ENCODE measurements at places on chromosomes 16 and 17.

DNA sequence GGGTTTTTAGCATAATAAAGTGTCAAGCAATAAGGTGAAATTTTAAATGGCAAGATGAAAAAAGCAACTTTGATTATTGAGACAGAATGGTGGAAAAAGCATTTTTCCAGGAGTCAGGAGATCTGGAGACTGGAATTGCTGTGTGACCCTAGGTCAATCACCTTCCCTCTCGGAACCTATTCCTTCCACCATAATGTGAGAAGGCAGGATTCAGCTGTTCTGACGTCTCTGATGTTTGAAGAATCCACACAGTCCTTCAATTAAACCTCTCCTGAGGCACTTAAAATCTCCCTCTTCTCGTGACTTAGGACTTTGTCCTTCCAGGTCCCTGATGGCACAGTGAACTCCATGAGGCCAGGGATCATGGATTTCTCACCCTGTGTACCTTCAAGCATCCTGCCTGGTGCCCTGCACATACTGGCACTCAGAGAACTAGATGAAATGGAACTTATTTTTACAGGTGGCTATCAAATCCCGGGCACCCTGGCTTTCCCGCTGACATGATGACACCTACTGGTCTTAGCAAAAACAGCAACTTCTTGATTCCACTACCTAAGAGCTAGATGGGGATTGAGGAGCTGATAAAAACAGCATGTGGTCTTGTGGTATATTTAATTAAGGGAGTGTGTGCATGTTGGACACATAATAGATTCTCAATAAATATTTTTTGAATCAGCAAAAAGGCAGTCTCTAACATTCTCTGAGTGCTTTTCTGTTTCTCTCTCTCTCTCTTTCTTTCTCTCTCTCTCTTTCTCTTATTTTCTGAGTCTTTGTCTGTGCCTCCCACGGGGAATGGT lies 2.3 kb upstream of the CCDC182 start:
- DNase-seq = peak; percentile 42

GRCh38 chr16:49049191-49049590 lies 232.4 kb downstream of the CBLN1 start:
- DNase-seq = no peak

DNA sequence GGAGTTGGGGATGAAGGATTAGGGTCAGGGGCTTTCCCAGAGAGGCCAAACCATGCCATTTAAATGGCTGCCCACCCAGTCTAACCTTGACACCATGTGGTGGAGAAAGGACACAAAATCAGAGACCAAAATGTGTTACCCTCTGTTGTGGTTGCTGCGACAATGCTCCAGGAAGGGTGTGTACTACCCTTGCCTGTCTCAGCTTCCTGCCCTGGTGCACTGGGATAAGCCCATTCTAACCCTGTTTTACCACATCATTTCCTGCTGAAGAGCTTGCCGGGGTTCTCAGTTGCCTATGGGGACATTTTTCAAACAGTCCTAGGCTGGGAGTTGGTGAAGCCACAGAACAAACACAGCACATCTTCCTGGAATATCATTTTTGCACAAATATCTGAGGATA lies 4.9 kb downstream of the OR4D1 start:
- peak; percentile 76 for DNase-seq

- peak; percentile 32 for DNase-seq
Measured at GRCh38 chr16:71358464-71358998, at the start of gene CALB2. Gene CALB2 (plus strand): TSS chr16:71358723. CDS start chr16:71358793, 70 bp downstream.

DNA sequence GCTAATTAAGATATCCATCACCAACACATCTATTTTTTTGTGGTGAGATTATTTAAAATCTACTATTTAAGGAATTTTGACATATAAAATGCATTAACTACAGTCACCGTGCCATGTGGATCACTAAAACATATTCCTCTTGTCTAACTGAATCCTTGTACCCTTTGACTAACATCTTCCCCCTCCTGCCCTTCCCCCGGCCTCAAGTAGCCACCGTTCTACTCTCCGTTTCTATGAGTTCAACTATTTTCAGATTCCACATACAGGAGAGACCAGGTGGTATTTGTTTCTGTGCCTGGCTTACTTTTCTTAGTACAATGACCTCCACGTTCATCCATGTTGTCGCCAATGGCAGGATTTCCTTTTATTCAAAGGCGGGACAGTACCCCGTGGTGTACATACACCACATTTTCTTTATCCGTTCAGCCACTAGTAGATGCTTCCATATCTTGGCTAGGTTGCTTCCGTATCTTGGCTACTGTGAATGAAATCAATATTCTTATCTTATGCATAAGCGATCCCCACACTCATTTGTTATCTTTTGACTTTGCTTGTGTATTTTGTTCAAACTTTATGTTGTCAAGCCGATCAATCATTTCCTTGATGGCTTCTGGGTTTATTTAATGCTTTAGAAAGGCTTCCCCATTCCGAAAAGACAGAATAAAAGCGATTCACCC lies 134.7 kb downstream of the KCNJ12 start:
- DNase-seq = no peak

GRCh38 chr17:27539794-27540317 lies 83.6 kb downstream of the KSR1 start:
- DNase-seq = no peak

DNA sequence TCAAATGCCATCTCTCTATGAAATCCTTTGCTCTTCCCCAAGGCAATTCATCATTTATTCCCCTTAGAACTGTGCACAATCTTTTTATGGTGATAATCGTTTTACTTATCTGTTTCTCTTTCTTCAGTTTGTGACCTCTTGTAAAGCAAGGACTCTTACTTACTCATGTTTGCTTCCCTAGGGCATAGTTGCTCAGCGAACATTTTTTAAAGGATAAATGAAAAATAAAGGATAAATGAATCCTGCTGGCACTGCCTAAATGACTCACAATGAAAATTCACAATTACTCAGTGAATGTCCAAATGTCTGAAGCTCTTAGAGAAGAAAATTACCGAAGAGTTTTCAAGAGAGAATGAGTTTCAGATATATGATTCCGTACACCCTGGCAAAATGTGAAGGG lies 671.7 kb downstream of the CDH11 start:
- DNase-seq = no peak

DNA sequence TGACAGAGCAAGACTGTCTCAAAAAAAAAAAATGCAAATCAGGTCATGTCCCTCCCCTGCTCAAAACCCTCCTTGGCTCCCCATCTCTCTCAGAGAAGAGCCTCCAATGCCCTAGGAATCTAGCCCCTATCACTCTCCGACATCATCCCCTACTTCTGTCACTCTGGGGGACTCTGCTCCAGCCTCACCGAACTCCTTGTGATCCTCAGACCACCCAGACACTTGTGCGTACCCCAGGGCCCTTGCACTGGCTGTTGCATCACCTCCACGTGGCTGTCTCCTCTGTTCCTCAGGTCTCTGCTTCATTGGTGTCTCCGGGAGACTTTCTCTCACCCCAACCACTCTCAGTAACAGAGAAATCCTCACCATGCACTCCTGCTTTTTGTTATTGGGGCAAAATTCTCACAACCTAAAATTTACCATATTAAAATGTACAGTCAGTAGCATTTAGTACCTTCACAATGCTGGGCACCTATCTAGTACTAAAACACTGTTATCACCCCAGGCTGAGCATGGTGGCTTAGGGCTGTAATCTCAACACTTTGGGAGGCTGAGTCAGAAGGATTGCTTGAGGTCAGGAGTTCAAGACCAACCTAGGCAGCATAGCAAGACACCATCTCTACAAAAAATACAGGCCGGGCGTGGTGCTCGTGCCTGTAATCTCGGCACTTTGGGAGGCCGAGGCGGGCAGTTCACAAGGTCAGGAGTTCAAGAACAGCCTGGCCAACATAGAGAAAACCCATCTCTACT lies 15.2 kb downstream of the PLA2G10 start:
- no peak for DNase-seq

DNA sequence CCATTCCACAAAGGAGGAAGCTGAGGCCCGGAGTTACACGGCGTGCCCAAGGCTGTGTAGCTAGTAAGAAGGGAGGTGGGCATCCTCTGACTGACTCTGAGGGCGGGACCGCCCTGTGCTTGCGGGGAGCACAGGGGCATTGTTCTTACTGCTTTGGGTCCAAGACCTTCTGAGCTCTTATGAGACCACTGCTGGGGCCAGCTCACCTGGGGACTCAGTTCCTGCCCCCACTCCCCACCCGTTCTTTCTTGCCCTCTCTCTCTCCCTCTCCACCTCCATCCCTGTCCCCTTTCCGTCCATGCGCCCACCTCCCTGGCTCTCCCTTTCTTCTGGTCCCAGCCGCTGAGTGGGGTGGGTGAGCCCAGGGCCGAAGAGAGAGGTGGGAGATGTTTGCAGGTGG lies 19.6 kb downstream of the CCR7 start:
- DNase-seq = no peak

GRCh38 chr17:29778956-29779811 lies 150.8 kb downstream of the SSH2 start:
- peak; percentile 72 for DNase-seq

DNA sequence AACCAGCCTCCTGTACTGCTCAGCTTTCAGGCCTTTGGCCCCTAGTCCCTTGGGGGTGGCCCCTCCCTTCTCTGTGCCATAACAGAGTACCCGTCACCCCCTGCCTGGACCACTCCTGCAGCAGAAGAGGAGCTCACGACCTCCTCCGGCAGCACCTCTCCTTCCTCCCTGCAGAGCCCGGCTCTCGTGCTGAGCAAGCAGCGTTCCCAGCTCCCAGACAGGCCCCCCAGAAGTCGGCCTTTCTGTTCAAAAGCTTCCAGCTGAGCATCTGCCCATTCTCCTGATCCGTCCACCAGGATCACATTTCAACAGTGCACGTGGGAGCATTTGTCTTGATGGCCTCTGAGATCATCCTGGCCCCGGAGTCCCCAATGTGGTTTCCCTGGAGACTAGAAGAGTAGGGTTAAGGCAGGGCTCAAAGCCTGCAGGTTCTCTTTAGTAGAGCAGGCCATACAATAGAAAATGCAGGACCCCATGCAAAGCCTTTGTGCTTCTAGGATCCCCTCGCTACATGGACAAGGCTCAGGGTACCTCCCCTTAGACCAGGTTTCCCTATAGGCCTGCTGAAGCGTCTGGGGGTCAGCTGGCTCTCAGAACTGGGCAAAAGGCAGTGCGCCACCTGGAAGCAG lies 35.6 kb downstream of the NLRC3 start:
- DNase-seq = no peak

DNA sequence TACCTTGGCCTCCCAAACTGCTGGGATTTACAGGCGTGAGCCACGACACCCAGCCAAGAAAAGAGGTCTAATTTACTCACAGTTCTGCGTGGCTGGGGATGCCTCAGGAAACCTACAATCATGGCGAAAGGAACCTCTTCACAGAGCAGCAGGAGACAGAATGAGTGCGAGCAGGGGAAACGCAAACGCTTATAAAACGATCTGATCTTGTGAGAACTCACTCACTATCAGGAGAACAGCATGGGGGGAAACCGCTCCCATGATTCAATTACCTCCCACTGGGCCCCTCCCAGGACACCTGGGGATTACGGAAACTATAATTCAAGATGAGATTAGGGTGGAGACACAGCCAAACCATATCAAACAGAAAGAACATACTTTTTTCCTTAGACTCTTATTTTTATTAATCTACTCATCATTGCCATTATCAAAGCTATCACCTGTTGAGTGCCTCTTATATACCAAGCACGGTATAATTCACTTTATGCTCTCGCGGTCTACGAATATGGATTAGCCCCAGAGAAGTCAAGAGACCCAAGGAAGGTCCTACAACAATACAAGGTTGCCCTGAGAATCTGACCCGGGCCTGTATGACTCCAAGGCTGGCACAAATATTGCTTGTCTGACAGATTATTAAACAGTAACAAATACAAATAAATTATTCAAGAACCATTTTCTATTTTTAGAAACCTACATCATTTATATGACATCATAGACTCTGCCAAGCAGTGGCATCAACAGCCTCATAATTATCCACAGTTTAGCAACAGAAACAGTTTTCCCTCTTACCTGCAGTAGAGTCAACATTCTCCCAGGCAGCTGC lies 2.4 kb downstream of the POLR3K start:
- DNase-seq = no peak

GRCh38 chr16:4515611-4516233 lies 22.9 kb downstream of the CDIP1 start:
- peak; percentile 54 for DNase-seq

DNA sequence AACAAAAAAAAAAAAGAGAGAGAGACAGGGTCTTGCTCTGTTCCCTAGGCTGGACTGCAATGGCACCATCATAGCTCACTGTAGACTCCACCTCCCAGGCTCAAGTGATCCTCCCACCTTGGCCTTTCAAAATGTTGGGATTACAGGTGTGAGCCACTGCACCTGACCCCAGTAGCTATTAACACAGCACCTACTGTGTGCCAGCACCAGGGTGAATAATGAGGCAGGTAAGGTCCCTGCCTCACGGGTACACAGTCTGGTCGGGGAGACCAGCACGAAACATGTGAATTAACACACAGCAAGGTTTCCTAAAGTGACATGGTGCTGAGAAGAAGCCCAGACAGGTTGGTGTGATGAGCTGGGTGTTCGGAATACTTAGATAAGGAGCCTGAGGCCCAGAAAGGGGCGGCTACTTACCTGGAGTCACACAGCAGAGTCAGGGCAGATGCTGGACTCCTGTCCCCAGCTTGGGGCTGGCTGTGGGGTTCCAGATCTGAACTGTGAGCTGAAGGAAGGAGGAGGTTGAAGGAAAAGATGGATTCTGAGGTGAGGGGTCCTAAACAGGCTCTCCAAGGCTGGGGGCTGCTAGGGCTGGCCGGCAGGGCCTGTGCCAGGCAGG lies 10.5 kb upstream of the FBXL19 start:
- DNase-seq = no peak

DNA sequence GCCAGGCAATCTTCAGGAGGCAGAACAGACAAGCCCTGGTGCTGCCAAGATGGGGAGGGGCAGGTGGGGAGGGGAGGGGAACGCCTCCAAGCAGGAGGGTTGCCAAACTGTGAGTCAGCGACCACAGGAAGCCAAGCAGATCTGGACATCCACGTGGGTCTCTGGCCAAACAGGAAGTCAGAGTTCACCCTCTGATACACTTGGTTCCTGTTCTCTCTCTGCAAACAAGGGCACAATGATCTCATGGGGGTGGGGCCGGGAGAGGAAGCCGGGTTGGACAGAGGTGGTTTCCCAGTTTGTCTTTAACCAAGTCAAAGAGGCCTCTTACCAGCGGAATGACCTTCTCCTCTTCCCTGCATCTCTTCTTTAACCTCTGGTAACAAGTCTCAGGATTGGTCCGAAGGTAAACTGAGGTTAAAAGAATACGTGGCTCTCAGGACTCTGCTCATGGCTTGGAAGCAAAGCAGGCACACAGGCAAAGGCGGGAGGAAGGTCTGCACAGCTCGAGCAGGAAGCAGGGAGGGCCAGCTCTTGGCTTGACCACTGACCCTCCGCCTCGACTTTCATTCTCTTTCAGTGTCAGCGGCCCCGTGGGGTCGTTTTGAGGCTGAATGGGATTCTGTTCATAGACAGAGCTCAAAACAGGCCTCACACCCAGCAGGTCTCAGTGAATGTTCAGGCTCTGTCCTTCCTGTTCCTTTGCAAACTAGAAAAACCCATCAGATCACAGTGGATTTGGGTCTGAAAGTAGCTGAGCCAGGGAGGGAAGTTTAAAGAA lies 32.9 kb downstream of the TK2 start:
- peak; percentile 95 for DNase-seq

DNA sequence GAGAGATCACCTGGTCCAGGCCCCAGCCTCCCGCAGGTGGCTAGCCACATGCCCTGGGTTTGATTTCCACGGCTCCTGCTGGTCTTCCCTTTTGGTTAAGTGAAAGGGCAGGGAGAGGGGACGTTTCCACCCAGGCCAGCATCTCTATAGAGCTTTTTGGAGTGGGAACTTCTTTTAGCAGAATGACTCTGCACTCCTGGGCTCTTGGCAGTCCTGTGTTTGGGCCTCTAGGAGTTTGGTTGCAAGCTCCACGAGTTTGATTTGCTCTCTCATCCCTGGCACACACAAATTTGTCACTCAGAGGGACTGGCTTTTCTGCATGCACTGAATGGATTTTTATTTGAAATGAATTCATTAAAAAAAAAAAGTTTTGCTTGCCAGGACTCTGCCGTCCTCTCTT lies 32.8 kb downstream of the MSI2 start:
- no peak for DNase-seq

Data from CD4-positive, alpha-beta T cell treated with Interleukin-15 for 1 hour (primary cell).